ENCODE measurements at places on chromosomes 7 and 10.

DNA sequence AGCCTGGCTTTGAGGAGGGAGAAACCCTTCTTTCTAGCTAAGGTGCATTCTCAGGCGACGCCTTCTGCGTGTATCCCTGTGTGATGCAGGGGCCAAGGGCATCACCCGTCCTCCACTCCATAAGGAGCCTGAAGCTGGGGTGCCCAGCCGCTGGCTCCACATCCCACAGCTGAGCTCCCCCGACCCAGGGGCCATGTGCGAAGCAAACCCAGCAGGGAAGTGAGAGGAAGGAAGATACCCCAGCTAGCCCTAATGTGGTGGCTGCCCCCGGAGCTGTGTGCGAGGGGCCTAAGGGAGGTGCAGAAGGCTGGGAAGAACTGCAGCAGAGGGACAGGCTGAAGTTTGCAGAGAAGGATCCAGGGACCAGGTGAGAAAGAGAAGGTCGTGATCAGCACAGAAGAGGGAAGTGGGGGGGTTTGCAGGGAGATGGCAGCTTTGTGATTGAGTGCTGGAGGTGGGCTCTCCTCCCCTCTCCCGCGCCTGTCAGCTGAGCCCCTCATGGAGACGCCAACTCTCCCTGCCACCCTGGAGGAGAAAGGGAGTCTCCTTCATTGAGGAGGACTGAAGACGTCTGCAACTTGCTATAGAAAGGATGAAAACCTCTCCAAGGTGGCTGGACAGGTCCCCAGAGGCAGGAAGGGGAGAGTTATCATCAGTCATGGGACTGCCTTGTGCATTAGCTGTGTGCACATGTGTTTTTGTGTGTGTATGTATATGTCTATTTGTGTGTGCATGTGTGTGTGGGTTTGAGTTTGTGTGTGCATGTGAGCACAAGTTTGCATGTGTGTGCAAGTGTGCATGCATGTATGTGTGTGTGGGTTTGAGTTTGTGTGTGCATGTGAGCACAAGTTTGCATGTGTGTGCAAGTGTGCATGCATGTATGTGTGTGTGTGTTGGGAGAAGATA lies 3.5 kb upstream of the CALML5 start:
- no peak for DNase-seq

- DNase-seq = no peak
Measured at GRCh38 chr7:147586526-147586925, 1004.0 kb upstream of the C7orf33 start.

DNA sequence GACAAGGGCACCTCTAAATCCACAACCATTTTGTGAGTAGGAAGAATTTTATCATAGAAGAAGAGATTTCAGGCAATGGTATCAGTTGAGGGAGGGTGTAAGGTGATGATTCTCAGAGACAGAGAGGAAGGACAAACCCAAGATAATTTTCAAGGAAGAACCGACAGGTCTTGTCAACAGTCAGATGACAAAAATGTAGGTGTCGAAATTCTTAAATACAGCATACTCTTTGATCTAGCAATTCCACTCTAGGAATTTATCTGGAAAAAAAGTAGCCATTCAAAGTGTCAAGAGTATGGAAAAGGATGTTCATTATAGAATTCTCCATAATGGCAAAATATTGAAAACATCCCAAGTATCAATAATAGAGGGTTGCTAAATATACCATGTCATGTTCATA lies 14.2 kb upstream of the PDLIM1 start:
- no peak for DNase-seq

DNA sequence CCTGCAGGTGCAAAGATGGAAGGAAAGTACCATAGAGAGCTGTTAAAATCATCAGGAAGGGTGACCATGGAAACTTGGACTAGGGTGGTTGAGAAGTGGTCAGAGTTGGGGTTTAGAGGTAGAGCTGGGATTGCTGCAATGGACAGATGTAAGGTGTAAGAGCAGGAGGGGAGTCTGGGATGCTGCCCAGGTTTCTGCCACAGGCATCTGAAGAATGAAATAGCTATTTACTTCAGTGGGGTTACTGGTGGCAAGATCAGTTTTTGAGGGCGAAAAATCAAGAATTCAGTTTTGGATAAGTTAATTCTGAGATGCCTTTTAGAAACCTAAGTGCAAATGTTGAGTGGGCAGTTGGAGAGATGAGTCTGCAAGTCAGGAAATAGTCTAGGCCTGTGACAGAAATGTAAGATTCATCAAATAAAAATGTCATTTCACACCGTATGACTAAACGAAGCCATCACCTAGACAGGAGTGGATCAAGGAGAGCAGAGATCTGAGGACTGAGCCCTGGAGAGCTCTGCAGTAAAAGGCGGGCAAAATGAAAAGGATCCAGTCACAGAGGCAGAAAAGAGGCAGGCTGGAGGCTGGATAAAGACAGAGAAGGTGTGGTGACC lies 22.7 kb upstream of the TOMM7 start:
- DNase-seq = no peak

- DNase-seq = no peak
Measured at GRCh38 chr7:154865984-154866685, 136.8 kb downstream of the PAXIP1 start.

GRCh38 chr7:111829221-111829620 lies 266.9 kb upstream of the IMMP2L start:
- no peak for DNase-seq

GRCh38 chr7:20164425-20165145 lies 52.6 kb downstream of the MACC1 start:
- no peak for DNase-seq

GRCh38 chr7:3336042-3336665 lies 35.1 kb downstream of the SDK1 start:
- DNase-seq = no peak

Measured in amygdala (tissue), 56 donors.